Pulmonary artery endothelial cell (primary cell): ENCODE measurements at places on chromosomes 1 and 21. TPM values are rescaled to one million over a fixed set of nuclear protein-coding genes. Genes with fewer than 3 reads are reported as not detected.

The STUM gene
- not detected in 2 replicates for total RNA-seq

The NBPF10 gene
- total RNA-seq, result 0.66 and 1.1 TPM in 2 replicates

The SLC26A9 gene
- total RNA-seq, result 0.04 TPM in 1 of 2 replicates, not detected in the other

The FCGR2B gene
- total RNA-seq, result not detected in 2 replicates

The KCNJ6 gene
- under 0.01 TPM in 2 replicates for total RNA-seq

GRCh38 chr1:29414086-29414485 lies 177.8 kb downstream of the PTPRU start:
- DNase-seq, result no peak

DNA sequence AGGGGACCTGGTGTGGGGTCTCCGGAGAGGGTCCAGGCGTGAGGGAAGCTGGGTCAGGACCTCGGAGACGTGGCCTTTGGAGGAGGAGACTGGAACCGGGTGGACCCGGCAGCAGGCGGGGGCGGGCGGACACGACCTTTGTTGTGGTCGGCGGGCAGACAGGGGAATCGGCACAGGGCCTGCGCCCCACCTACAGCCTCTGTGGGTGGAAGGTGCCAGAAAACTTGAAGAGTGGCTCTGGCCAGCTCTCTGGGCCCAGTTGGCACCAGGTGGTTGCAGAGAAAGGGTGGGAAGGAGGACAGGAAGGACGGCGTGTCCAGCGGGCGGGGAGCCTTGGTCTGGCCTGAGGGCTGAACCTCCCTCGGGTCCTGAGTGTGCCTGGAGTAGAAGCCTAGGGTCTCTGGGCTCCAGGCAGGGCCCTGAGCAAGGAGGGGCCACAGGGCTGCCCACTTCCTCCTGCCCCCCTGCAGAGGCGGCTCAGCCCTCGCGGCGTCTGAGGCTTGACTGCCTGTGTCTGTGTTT lies 7.7 kb upstream of the TTLL10 start:
- no peak for DNase-seq

DNA sequence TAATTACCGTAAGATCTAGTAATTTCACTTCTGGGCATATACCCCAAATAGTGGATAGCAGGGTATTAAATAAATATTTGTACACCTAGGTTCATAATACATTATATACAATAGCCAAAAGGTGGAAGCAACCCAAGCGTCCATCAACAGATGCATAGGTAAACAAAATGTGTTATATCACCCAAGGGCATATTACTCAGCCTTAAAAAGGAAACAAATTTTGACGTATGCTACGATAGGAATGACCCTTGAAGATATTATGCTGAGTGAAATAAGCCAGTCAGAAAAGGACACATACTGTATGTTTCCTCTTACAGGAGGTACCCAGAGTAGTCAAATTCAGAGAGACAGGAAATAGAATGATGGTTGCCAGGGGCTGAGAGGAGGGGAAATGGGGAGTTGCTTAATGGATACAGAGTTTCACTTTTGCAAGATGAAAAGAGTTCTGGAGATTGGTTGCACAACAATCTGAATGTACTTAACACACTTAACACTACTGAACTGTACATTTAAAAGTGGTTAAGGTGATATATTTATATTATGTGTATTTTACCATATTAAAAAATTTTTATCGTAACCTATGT lies 36.6 kb upstream of the KCTD3 start:
- DNase-seq, result no peak

DNA sequence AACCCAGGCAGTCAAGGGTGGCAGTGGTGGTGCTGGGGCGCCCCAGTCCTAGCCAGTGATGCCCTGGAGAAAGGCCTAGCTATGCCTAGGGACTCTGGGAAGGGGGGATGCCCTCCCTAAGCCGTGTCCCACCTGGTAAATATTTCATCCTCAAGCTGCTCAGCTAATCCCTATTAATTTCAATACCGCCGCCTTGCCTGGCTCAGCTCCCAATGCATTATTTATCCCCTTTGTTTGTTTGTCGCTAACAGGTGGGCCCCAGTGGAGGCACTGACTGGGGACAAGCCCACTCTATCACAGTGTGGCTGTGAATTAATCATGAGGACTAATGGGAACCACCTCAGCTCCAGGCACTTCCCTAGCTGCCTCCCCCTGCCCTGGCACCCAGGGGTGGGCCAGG lies 22.5 kb downstream of the DMAP1 start:
- no peak for DNase-seq

GRCh38 chr1:51463561-51463960 lies 55.5 kb downstream of the EPS15 start:
- no peak for DNase-seq

- no peak for DNase-seq
These were observed 5.6 kb upstream of the EIF4G3 start for GRCh38 chr1:21182181-21182731.

GRCh38 chr1:39332828-39333227 lies 128.3 kb downstream of the MACF1 start:
- DNase-seq, result no peak

DNA sequence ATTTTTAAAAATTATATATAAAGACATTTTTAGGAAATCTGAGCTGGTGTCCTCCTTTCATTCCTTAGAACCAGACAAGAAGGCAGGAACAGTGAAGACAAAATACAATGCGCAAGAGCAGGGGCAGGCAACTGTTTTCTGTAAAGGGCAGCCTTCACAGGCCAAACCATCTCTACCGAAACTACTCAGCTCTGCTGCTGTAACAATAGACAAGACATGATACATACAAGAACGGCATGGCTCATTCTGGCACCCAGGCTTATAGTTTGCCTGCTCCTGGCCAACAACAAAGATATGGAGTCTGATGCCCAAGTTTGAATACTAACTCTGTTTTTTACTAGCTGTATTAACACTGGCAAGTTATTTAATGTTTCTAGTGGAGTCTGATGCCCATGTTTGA lies 232.0 kb downstream of the SMYD3 start:
- no peak for DNase-seq

DNA sequence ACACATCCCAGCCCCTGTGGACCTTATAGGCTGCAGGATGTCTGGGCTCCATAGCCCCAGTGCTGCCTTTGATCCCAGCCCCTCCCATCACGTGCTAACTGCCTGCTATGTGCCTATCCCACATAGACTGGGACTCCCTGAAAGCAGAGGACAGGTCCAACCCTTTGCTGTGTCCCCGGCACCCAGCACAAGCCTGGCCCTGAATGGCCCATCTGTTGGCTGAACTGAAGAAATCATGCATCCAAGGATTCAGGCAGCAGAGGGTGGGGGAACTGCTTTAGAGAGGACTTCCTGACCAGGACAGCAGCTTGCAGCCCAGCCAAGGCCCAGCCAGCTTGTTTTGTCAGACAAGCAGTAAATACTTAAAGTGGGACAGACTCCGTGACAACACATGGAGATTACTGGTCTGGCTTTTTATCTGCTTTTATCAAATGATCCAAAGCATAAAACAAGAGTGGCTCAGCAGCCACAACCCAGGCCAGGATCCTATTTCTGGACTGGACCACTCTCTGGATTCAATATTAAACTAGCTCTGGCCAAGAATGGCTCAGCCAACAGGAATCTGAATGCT lies 69.3 kb downstream of the GLIS1 start:
- no peak for DNase-seq
